ENCODE measurements at places on chromosomes 2 and 18.

- no peak for DNase-seq
Observed at GRCh38 chr18:12254136-12254819, at the start of gene CIDEA. CIDEA (plus strand) TSS chr18:12254361; CDS start chr18:12254384, 23 bp downstream.

DNA sequence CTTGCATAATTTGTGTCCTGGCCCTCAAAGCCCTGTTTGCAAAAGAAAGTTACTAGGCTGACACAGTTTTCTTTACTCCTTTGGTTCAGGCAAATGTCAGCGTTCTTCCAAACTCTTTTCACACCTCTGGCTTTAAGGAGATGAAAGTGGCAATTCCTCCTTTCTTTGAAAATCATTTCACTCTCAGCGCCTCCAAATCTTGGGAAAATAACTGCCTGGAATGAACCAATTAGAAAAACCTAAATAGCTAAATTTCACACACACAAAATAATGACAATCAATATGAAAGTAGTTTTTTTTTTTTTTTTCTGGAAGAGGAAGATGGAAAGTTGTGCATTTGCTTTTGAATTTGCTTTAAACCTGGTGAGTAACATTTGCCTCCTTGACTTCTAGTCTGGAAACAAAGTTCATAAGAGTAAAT lies 1.7 kb downstream of the MEIS1 start:
- DNase-seq = no peak

DNA sequence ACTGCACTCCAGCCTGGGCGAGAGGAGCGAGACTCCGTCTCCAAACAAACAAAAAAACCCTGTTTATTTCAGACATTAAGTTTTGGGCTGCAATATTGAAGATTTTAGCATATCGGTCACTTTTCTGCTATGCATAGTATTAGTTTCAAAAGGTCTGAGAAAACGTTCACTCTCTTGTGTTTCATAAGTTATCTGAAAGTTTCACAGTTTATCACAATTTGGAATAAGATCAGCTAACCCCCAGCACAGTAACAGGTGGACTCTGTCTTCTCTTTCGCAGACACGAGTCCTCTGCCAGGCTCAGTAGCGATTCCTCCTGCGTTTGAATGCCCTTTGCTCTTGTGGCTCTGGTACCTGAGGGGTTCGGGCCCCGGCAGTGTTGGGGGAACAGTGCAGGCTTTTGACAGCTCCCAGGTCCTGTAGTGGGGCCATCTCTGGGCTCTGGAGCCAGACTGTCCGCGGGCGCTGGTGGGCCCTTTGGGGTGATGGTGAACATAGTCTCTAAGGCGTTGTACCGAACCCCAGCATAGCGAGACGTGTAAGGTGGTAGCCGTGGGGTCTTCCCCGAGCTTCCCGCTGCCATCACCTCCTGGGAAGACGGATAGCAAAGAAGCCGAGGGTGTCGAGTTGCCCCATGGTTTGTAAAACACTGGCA lies 20.4 kb downstream of the NFATC1 start:
- DNase-seq = no peak

DNA sequence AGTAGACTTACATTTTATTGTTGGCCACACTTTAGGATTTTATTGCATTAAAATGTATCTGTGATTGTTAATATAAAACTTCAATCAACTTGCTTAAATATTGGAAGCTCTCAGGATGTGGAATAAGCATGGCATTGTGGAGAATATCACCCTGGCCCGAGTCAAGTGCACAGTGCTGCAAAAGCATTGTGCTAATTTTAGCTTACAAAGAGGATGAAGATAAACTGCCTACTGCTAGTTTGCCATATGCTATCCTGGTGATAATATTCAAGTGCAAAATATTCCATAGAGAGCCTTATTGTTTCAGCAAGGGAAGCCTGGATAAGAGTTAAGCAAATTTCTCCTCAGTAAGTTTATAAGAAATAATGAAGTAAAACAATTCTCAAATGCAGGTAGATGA lies 54.5 kb downstream of the MEIS1 start:
- no peak for DNase-seq

DNA sequence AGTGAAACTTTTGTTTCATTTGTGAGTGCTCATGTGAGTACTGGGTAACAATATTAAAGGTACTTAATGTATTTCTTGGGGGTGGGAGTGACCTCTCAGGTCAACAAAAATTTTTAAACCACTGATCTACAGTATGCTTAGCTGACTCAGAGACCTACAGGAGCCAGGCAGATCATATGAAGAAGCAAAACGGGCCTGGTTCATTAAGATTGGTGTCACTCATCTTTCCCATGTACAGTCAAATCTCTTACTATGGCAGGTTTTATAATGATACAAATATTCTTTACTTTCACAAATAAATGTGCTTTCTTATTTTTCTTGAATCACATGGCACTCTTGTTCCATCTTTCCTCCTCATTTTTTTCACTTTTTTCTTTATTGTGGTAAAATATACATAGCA lies 7.7 kb upstream of the TMSB10 start:
- DNase-seq = no peak

GRCh38 chr18:75003039-75003438 lies 205.9 kb downstream of the PTGR3 start:
- no peak for DNase-seq

DNA sequence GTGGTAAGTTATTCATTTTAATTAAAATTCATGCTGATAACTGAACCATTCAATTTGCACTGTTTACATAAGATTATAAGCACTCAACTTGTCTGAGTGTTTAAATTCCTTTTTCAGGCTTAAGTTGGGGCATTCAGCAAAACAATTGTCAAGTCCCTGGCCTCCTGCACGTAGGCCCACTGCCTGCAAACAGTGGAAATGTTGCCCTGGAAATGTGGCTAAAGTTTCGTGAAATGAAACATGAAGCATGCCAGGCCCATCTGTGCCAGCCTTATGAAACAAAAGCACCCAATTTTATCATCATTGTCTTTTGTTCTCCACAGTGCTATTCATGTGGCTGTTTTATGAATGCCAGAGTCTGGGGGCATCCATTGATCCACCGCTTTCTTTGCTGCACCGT lies 163.7 kb downstream of the PTGR3 start:
- DNase-seq = no peak

DNA sequence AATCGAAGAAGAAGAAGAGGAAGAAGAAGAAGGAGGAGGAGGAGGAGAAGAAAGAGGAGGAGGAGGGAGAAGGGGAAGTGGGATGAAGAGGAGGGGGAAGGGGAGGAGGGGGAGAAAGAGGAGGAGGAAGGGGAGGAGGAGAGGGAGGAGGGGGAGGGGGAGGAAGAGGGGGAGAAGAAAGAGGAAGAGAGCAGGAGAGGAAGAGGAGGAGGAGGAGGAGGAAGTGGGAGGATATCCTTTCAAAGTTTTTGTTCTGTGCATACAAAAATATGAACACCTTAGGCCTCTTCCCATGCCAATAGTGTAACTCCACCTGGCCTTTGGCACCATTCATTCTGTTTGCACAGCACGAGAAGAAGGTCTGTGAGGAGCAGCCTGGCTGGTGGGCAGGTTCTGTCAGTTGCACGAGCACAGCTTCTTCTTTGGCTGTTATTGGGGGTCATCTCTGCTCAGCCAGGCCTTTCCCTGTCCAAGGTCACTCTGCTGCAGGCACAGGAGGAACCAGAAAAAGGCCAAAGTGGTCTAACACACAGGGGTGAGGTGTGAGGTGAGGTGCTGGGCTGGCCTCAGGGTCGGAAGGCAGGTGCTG lies 25.8 kb upstream of the PLB1 start:
- DNase-seq = no peak

GRCh38 chr2:72349016-72349415 lies 201.4 kb upstream of the CYP26B1 start:
- DNase-seq = no peak

DNA sequence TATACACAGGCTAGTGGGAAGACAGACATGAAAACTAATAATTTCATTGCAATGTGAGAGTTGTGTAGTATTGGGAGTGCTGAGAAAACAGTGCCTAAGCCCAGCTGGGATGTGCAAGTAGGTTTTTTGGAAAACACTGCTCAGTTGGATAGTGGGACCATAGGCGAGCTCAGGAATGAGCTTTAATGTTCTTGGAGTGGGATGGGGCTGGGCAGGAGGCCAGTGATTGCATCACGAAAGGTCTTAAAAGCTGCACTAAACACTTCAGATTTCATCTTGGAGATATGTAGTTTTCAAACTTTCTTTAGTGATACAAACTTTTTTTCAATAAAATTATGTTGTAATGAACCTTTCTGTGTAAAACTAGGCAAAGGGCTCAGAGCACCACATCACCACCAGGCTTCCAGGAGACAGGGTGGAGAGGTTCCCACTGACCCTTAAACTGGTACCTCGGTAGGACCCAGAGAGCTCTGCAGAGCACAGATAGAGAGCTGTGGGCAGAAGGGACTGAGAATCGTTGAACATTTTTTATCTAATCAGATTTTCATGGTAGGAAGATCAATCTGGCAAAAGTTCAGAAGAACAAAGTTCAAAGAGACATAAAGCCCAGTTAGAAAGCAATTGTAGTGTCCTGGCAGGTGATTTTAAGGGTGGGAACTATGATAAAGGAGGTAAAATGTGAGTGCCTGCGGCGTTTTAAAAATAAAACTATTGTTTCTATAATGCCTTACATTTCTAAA lies 176.2 kb downstream of the TRABD2A start:
- DNase-seq = no peak

DNA sequence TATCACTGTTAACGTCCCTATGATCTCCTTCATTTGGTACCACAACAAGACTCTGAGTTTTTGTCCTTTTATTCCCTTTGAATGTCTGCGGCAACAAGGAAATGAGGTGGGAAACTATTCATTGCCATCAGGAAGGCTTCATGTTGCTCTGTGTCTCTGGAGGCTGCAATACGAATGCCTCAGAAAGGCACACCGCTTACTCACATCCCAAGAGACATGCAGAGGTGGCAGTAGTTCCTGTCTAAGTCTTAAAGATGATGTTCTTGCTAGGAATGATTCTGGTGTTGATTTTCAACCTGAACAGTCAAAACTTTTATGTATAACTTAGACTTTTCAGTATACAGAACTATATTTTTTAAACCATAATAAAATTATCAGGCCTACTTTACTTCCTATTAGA lies 24.0 kb downstream of the CNTNAP5 start:
- no peak for DNase-seq

DNA sequence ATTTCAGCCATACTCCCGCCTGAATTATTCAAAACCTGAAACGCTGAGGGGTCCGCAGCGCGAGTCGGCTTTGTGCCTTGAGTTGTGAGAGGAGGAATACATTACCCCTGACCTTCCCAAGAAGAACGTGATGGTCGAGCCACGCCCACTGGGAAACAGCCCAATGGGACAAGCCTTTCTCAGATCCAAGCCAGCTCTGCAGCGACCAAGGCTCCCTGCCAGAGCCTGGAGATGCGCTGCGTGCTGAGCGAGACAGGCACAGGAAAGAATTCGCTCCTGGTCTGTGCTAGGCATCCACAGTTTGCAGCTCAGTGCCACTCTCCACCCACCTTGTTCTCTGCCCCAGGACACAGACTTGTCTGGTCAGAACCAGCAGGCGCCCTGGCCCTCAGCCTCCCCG lies 74.1 kb upstream of the GLI2 start:
- DNase-seq = peak; percentile 42

GRCh38 chr2:17791817-17792130 lies 24.5 kb upstream of the MSGN1 start:
- no peak for DNase-seq

- DNase-seq = no peak
Observed at GRCh38 chr18:50610349-50610748, 50.5 kb downstream of the MAPK4 start.

- no peak for DNase-seq
Observed at GRCh38 chr2:82819951-82820350, 1639.1 kb downstream of the SUCLG1 start.

DNA sequence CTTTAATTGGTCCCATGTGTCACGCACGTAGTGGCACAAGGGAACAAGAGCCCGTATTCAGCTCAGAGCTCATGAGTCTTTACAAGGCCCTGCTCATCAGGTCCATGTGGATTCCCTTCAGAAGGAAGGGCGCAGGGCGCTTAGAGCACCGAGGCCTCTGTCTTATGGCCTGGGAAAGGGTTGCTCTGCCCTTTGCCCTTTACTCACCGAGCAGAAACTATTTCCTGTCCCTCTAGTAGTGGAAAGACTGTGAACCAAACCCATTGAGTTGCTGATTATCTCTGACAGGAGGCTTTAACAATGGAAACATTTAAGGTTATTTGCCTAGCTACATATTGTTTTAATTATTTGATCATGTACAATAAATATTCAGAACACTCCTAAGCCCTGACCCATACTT lies 102.0 kb upstream of the ACAA2 start:
- DNase-seq = no peak

DNA sequence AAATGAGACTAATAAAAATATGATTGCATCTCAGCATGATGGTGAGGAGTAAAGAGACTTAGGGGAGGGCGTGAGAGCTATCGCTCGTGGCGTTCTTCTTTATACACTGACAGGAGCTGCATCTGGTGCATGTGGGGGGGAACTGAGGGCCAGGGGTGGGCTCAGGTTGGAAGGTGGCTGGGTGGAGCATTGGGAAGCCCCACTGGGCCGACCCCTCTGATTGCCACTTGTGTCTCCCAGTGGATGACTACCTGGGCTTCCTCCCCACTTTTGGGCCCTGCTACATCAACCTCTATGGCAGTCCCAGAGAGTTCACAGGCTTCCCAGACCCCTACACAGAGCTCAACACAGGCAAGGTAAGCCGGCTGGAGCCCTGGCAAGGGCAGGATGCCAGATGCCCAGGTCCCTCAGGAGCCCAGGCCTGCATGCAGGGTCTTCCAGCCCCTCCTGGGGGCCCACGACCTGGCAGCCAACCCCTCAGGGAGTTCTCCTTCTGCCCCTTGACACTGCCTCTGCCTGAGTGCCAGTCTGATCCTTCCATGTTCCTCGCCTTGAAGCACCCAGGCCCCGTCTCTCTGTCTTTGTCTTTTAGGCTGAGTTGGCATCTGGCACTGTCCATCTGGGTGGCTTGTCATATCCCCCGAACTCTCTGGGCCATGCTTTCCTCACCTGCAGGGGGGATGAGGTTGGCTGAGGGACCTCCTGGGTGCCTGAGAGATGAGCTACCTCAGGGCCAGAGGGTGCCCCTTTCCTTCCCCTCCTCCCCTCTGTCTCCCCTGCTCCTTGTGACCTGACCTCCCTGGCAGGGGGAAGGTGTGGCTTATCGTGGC lies 97.7 kb downstream of the DYSF start:
- no peak for DNase-seq

- DNase-seq = no peak
Observed at GRCh38 chr18:36058674-36059073, 8.7 kb downstream of the RPRD1A start.

DNA sequence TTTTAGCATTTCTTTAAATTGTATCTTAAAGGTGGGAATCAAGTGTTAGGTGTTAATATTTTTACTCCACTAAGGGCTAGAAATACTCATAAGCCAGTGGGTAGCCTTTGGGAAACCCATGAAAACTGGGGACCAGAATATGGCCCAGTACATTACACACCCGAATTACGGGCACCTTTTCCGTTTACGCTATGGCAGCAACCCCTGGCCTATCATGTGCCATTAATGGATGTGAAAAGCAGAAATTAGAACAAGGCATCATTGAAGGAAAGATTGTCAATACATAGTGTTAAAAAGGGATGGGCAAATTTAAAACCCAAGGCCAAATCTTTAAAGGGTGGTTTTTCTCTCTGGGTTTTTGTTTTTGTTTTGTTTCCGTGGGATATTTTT lies 781 bp downstream of the FARP2 start:
- DNase-seq = no peak

All from substantia nigra (tissue), 51 donors.